Small intestine (tissue), 16 donors: ENCODE measurements at places on chromosomes 2 and 18.

GRCh38 chr2:8089596-8089995 is 592.3 kb upstream of the ID2 start:
- peak; percentile 51 for DNase-seq

DNA sequence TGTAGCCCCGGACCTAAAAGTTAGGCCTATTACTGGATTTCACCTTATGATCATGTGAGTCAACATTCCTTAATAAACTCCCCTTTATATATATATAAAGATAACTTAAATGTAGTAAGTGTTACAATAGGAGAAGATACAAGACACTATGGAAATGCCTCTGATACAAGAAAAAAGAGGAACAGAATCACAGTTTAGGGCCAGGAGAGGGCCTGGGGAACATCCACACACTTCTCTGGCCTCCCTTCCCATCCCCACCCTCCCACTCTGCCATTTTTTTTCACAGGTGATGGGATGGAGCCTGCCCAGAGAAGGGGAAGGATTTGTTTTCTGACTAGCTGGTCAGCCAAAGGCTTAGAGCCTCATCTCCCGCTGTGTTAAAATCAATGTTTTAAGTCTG is 6.4 kb downstream of the CDC42EP3 start:
- DNase-seq = no peak

DNA sequence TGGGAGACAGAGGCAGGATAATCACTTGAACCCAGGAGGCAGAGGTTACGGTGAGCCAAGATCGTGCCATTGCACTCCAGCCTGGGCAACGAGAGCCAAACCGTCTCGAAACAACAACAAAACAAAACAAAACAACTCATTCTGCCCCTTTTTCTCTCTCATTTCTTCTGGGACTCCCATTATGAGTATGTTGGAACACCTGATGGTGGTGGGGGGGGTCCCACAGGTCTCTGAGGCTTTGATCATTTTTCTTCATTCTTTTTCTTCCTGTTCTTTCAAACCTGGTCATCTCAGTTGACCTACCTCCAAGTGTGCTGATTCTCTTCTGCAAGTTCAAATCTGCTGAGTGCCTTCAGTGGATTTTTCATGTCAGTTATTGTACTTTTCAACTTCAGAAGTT is 8.2 kb upstream of the FAM161A start:
- DNase-seq = no peak

DNA sequence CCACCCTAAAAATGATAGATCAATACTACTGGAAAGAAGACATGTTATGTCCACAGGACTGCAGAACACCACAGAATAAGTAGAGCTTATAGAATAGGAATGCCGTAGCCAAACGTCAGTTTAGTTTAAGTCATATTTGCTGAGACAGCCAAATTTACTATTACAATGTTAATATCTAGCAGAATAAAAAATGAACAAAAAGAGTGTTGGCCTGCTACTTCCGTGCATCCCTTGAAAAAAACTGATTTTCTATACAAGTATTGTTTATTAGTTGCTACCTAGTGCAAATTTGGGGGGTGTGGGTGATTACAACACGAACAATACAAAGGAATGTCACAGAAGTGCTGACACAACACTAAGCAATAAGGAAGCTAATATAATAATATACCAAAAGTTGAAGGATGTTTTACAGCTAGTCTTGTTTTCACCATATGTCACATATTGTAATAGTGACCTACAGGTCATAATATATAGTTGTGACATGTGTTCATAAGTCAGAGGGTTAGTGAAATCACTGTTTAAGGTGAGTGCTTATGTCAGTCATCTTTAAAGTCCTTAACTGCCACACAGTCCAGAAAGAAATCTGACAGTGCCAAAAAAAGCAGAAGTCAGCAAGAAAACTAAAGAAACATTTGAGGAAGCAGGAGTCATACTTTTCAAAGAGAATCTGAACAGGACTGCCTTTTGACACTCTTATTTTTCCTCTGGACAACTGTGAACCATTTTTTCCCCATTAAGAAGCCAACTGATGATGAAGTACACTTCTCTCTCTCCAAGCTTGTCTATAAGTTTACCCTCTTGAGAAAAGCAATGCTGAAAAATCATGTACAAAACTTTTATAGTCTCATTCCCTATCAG is 376.4 kb downstream of the ZEB2 start:
- no peak for DNase-seq

- DNase-seq = no peak
Measured at GRCh38 chr2:236745420-236746210, 176.0 kb downstream of the ACKR3 start.

DNA sequence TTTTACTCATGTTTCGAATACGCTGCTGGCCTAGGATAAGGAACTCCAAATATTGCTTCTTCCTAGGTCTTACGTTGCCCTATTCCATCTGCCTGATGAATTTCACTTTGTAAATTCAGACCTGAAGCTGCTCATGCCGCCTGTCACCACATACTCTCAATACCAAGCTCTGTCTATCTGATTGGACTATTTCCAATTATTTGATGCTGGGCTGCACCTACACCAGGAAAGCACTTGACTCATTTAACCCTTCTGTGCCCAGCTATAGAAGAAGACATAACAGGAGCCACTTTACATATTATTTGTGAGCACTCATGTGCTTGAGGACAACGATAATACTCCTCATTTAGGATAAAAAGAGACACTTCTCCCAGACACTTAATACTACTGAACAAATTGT is 1293.9 kb upstream of the LRRTM1 start:
- DNase-seq = no peak

- DNase-seq = peak; percentile 13
Measured at GRCh38 chr2:169877398-169877797, 50.1 kb downstream of the UBR3 start.

GRCh38 chr2:20212871-20213503 is 11.9 kb downstream of the SDC1 start:
- peak; percentile 37 for DNase-seq

DNA sequence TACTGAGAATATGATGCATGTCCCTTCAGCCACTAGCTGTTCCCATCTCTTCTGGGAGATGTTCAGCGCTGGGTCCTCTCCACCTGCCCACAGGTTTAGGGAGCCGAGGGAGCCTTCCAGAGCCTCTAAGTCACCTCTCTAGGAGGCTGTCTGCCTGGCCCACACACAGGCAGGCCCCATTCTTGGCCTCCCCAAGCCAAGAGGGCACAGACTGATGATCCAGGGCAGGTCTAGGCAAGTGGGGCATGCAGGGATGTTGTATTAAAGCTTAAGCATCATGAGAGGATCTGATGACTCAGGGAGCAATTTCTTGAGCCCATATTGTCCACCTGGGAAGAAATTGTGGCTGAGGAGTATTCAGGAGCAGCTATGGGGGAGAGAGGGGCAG is 19.9 kb downstream of the TMSB10 start:
- no peak for DNase-seq

- no peak for DNase-seq
Measured at GRCh38 chr2:208999911-209000310, 423.9 kb upstream of the MAP2 start.

DNA sequence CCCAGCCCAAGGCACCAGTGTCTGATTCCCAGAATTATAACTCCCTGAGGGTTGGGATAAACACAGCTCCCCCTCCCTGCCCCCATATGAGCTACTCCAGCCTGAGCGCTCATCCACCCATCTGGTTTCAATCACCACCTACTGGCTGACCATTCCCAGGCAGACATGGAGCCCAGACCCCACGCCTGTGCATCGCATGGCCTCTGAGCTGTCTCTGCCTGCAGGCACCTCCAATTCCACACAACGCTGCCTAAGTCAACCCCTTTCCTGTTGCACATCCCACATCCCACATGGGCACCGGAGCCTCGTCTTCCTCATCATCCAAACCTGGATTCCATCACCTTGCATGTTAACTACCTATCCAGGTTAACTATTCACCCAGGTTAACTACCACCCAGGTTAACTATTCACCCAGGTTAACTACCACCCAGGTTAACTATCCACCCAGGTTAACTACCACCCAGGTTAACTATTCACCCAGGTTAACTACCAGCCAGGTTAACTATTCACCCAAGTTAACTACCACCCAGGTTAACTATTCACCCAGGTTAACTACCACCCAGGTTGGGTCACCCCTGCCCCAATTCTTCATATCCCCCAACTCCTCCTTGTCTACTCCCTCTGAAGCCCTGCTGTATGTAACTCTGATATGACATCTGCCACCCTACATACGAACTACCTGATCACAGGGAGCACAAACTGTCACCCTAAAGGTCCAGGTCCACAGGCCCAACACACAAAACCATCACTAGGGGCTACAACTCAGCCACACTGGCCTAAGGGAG is 47.8 kb downstream of the TEX51 start:
- no peak for DNase-seq

- peak; percentile 85 for DNase-seq
Measured at GRCh38 chr18:32349728-32350395, 120.8 kb downstream of the GAREM1 start.

- no peak for DNase-seq
Measured at GRCh38 chr2:237600205-237600846, 9.8 kb upstream of the RAB17 start.

DNA sequence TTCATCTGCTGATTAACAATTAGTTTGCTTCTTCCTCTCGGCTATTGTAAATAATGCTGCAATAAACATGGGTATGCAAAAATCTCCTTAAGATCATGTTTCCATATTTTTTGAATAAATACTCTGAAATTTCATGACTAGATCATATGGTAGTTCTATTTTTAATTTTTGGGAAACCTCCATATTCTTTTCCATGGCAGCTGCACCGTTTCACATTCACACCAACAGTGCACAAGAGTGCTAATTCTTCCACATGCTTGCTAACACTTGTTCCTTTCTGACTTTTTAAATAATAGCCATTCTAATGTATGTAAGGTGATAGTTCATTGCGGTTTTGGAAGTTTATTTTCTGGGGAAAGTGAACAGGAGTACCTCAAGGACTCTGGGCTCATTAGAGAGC is 52.6 kb upstream of the TACR1 start:
- DNase-seq = no peak

DNA sequence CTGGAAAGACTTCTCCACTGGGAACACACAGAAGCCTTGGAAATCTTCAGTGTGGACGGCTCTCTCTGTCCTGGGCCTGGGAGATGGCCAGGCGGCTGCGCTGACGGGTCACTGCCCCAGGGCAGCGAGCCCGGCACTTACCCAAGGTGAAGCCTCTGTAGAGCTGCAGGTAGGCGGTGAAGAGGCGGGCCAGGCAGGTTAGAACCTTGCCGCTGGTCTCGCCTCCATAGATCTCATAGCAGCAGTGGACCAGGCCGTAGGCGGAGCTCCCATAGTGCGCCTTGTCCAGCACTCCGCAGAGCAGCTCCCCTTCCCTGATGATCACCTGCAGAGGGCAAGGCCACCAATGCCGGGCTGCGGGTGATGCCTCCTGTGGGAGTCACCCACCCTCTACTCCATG is 53.0 kb downstream of the POLR1A start:
- no peak for DNase-seq

DNA sequence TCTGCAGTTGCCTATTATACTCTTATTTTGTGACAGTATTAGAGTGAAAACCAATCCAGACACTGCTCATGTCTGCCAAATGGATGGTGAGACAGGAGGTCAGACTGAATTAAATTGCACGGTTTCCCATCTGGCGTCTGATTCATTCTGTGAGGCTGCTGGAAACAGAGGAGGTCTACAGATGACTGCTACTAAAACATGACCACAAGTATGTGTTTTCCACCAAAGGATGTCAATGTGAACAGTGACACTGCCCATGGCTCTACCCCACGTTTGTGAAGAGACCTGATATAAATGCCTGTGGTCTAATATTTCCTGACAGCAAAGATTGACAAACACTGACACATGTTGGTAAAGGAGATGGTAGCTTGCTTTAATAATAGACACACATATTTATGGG is 104.3 kb upstream of the ST6GAL2 start:
- DNase-seq = no peak

DNA sequence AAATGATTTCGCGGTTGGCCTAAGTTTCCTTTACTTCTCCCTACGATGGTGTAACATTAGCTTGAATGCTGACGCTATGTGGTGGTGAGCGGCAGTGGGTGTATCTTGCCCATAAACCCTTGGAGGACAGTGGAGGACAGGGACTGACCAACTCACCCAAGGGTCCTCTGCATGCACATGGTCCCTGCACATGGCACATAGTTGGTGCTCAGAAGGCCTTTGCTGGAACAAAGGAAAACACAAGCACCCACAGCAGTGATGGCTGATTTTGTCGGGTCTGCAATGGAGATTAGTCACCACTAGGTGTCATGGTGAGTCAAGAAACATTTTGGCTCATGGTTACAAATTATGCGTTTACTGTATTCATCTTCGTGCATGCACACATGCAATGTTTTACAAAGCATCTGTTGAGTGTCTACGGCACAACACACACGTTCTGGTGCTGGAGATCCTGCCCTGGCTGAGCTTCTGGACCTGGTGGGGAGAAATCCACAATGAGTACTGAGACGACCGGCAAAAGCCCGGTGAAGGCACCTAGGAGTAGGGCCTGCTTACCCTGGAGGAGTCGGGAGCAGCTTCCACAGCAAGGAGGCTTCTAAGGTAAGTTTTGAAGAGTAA is 44.0 kb downstream of the PDCL3 start:
- DNase-seq = peak; percentile 63

DNA sequence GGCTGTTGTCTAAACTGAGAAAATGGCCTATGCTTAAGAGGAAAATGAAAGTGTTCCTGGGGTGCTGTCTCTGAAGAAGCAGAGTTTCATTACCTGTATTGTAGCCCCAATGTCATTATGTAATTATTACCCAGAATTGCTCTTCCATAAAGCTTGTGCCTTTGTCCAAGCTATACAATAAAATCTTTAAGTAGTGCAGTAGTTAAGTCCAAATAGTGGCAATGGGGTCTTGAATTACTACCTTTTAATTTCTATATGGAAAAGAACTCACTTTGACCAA is 13.8 kb upstream of the ALLC start:
- no peak for DNase-seq

DNA sequence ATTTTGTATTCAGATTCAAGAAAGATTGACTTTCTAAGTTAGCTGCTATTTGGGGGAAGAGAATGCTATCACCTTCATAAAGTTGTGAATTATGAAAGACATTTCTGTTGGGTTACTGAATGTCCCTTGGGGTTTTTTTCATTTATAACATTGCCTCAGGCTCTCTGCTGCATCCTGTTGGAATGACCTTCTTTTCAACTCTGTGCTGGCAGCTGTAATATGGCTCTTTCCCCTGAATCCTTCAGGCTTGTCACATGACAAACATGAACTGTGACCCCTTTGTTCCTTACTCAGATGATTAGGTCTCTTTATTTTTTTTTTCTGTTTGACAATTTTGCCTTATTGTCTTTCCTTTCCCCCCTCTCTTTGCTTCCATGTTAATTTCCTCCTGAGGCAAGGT is 159.8 kb downstream of the TAF4B start:
- DNase-seq = peak; percentile 5

- no peak for DNase-seq
Measured at GRCh38 chr2:233966388-233966787, 49.2 kb downstream of the TRPM8 start.

DNA sequence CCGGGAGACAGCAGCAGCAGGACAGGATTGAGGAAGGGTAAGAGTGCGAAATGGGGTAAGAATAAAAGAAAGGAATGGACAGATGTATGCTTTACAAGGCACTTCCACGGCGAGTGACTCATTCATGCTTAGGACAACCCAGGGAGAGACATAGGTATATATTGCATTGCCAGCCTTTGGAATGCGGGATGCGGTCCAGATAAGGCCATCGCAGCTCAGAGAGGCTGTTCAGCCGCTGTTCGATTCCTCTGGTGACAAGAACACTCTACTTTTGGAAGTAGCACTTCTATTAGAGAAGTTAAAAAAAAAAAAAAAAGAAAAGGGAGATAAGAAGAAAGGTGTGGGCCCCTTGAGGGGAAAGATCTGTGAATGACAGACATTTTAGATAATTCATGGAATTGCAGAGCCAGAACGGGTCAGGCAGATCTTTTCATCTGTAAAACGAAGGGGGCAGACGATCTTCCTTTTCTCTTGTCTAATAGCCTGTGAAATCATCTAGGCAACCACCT is 819 bp upstream of the NCOA1 start:
- peak; percentile 74 for DNase-seq
